AG04450 (cell line): ENCODE measurements at places on chromosomes 5 and 9. TPM values are rescaled to one million over a fixed set of nuclear protein-coding genes. Genes with fewer than 3 reads are reported as not detected.
A peak's percentile ranks its signal among the peaks of the same experiment; 100 is the strongest.

Gene NPR2
- 31.9 and 44.6 TPM in 2 replicates for polyA plus RNA-seq

Gene NPR3
- 4.0 and 4.4 TPM in 2 replicates for polyA plus RNA-seq

DNA sequence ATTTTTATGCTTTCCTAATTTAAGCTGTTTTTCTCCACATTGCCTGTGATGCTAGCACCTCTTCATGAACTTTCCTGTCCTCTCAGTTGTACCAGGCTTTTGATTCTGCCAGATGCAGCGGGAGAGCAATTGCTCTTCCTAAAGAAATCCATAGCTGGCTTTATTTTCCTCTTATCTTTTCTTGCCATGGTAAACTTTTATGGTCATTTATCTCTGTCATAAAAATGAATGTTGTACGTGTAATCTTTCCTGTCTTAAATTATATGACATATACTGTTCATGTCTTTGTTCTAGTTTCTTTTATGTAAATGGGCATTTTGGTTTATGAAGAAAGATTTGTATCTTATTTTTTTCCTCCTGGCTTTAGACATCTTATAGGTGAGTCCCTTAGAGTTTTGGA is 127.5 kb downstream of the SH3GL2 start:
- DNase-seq = no peak

- no peak for DNase-seq
Observed at GRCh38 chr9:35195683-35196082, 33.9 kb downstream of the UNC13B start.

DNA sequence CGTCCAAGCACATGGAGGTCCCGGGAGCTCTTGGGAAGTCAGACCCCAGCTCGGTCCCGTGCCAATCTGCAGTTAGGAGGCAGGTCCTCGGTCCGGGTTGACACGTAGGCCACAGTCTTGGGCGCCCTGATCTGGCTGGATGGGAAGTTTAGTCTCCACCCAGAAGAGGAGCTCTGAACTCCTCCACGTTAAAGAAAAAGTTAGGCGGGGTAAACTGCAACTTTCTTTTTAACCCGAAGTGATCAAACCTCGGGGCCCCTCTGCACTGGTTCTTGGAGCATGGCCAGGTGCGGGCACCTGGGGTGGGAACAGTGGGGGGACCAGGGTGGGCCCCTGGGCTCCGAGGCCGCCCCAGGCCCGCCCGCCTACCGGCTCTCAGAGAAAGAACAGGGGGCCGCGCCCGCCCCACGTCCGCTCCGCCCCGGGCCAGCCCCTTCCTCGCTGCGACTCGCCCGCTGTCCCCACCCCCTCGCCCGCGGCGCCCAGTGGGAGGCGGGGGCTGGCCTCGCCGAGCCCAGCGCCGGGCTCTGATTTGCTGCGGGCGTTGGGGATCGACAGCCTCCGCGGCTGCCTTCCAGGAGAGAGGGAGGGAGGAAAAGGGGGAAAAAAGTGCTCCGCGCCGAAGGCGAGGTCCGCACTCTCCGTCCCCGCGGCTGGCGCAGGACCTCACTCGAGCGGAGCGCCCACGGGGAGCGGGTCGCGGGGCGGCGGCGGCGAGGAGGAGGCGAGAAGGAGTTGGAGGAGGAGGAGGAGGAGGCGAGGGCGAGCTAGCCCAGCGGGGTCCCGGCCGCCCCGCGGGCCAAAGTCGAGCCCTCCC is at the start of gene COL5A1:
Gene COL5A1 (plus strand): TSS at position 631 of the 817 bp plus-strand sequence. CDS start 385 bp downstream, outside the sequence.
- DNase-seq = peak; percentile 74

GRCh38 chr9:97903177-97903576 is 19.1 kb downstream of the TRMO start:
- DNase-seq = no peak

GRCh38 chr5:55110217-55110616 is 7.8 kb downstream of the GZMA start:
- DNase-seq = no peak

- peak; percentile 88 for DNase-seq
Observed at GRCh38 chr9:33619666-33620404, 95.8 kb downstream of the ANKRD18B start.

DNA sequence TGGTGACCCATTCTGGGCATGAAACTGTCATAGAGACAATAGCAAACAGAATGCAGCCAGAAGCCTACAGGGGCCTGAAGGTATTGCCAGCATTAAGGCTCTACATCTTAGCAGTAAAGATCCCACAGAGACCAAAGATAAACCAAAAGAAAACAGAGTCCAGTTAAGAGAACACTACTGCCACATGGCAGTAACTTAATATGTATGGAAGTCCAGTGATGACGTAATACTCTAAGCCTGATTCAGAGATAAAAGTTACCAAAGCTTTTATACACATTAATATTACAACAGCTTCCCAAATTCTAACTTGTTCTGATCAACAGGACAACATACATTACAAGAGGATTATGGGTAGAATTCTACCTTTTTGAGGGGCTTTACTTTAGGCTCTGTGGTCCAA is 371.5 kb downstream of the PRELID2 start:
- no peak for DNase-seq
